Left renal pelvis (tissue), 4 donors: ENCODE measurements at places on chromosomes 5 and 9.

- no peak for DNase-seq
Observed at GRCh38 chr5:180849827-180850226, 11.2 kb downstream of the ZFP62 start.

- DNase-seq = no peak
Observed at GRCh38 chr9:127423476-127423933, 677 bp upstream of the ZNF79 start.

DNA sequence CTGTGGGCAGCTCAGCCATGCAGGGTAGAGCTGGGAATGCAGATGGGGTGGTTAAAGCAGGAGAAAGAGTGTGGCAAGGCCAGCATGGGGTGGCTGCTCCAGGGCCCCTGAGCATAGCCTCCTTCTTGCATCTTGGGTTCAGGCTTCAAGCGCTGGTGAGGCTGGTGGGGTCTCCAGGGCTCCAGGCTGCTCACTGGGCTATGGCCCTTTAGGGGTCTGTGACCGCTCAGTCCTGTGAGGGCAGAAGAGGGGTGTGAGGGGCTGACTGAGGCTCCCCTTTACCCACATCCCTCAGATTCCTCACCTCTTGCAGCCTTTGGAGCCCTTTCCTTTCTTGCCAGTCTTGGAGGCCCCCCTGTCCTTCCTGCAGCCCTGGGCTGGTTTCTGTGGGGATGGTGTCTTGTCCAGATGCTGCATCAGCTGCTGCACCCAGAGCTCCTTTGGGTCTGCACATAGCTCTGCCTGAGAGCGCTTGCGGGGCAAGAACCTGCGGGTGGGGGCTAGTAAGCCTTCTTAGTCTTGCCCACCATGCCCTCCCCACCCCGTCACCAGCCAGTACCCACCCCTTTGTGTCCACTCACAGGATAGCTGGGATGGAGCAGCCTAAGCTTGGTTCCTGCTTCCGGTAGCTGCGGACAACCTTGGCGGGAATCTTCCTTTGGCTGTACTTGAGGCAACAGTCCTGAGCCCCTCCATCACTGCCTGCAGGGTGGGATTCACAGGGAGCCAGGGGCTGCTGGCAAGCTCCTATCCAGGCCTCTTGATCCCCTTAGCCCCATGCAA lies 549 bp downstream of the CCL21 start:
- DNase-seq = no peak

DNA sequence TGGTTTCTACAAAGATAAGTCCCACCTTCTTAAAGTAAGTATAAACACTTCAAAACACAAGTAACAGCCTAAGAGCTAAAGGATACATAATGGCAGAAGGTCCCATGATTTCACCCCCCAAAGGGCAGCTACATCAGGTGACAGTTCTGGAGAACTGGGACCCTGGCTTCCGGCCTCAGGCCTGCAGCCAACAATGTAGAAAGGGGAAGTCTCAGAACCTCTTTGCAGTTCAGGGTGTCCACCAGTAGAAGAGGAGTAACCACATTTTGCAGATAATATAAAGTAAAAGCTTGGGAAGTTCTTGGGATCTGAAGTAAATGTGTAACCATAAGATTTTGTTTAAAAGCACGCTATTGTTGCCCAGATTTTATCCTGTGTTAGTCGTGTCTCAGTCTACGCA lies 267.4 kb upstream of the VLDLR start:
- DNase-seq = no peak
